ENCODE measurements at places on chromosomes 2 and 18. TPM values are rescaled to one million over a fixed set of nuclear protein-coding genes. Genes with fewer than 3 reads are reported as not detected.

Gene RAD51AP2
- total RNA-seq = 0.08 TPM

Gene MAPRE2
- 32.6 TPM for total RNA-seq

Gene STAT4
- 0.63 TPM for total RNA-seq

Gene ARL5A
- 74.8 TPM for total RNA-seq

Gene DYNC2LI1
- 7.6 TPM for total RNA-seq

Gene GNAL
- 18.2 TPM for total RNA-seq

Gene MALL
- total RNA-seq = 3.9 TPM

Gene REG1B
- total RNA-seq = not detected

Gene IL36A
- total RNA-seq = not detected

Gene DLGAP1
- 15.1 TPM for total RNA-seq

Gene IMPACT
- 50.6 TPM for total RNA-seq

Gene SCRN3
- total RNA-seq = 7.4 TPM

Gene STK36
- total RNA-seq = 34.9 TPM

Gene ANKZF1
- total RNA-seq = 44.4 TPM

Gene UGT1A9
- not detected for total RNA-seq

Gene WDR35
- total RNA-seq = 22.6 TPM

Gene SOX11
- total RNA-seq = 56.5 TPM

Gene MSTN
- not detected for total RNA-seq

Gene POTEJ
- not detected for total RNA-seq

Gene RFTN2
- total RNA-seq = 2.4 TPM

Gene KIF1A
- 281 TPM for total RNA-seq

Gene SRBD1
- total RNA-seq = 20.4 TPM

Gene CNOT9
- 81.2 TPM for total RNA-seq

Gene MROH2A
- not detected for total RNA-seq

Gene SERPINB12
- total RNA-seq = not detected

Measured in H1 (cell line).